ENCODE measurements at places on chromosomes 7 and 10. TPM values are rescaled to one million over a fixed set of nuclear protein-coding genes. Genes with fewer than 3 reads are reported as not detected.

DNA sequence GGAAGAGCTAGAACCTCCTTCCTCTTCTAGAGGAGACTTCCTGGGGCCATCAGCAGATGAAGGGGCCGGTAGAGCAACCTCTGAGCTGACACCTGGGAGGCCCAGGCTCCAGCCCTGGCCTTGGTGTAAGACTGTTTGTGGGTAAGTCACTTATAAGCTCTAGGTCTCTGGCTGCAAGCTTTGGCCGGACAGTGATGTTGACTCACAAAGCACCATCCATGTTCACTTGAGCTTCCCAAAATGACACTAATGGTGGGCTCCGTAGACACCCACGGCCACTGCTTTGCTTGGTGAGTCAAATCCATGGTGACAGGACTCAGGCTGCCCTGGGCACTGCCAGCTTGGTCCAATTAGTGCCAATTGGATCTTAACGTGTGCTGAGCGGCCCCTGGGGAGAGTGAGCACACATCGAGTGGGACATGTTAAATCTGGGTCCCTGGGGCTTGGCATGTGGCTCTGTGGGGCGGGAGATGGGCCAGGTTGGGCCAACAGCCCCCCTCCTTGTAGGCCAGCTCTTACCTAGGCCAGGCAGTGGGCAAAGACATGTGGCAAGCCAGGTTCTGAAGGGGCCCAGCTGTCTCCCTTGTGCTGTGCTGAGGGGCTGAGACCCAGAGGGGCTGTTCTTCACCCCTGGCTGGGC lies 16.7 kb downstream of the NEURL1 start:
- DNase-seq = no peak
- H3K36me3 ChIP-seq = no peaks in the 10 kb centered on the region
- no peak overlapping the region for H3K27ac ChIP-seq
- H3K4me1 ChIP-seq = no peaks in the 10 kb centered on the region

- no peak for DNase-seq
- no peak overlapping the region for H3K27ac ChIP-seq
- H3K36me3 ChIP-seq = peaks cover 74% of the 10 kb centered on the region
Observed at GRCh38 chr10:124409696-124410095, 9.0 kb downstream of the OAT start.

GRCh38 chr10:73965890-73966768 lies 31.8 kb upstream of the VCL start:
- no peaks in the 10 kb centered on the region for H3K4me1 ChIP-seq
- no peaks in the 10 kb centered on the region for H3K27me3 ChIP-seq
- no peak overlapping the region for H3K4me3 ChIP-seq
- H3K27ac ChIP-seq = peak overlapping the region; percentile 94

- H3K27me3 ChIP-seq = no peaks in the 10 kb centered on the region
- no peaks in the 10 kb centered on the region for H3K36me3 ChIP-seq
- H3K27ac ChIP-seq = no peak overlapping the region
- no peak overlapping the region for H3K4me3 ChIP-seq
- DNase-seq = no peak
- H3K4me1 ChIP-seq = no peaks in the 10 kb centered on the region
Observed at GRCh38 chr10:82910301-82910700, 1035.3 kb downstream of the NRG3 start.

DNA sequence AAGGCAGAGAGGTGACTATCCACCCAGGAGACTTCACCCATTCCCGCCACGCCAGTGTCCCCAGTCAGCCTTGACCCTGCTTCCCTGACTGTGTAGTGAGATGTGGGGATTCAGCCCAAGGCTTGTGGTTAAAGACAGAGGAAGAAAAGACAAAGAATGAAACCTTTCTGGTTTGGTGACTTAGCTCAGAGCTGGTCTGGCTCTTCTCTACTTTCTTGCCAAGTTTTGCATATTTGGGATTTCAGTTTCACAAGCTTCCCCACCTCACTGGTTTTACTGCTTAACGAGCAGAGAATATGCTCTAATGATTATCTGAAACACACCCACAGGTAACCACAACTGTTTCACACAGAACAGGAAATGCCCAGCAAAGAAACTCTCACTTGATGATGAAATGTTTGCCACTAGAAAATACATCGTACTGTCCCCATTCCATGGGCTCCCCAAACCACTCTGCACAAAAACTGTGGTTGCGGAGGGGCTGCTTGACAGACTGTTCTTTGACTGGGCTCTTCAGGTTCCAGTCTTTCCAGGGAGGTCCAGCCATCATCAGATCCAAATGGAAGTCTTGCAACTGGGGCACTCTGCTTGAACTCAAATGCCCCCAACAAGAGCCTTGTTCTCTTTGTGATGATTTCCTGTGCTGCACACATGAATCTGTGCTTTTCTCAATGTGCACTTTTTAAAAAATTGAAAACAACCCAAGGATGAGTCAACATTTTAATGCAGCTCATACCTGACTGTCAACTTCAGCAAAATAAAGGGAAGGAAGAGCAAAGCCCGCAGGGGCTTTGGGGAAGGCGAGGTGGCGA lies 95.5 kb downstream of the CTBP2 start:
- no peak overlapping the region for H3K4me3 ChIP-seq
- H3K27me3 ChIP-seq = no peaks in the 10 kb centered on the region
- no peaks in the 10 kb centered on the region for H3K36me3 ChIP-seq
- no peak for DNase-seq
- H3K27ac ChIP-seq = peak overlapping the region; percentile 96

The SPDYE3 gene
- not detected for total RNA-seq

The NEBL gene
- 1.1 TPM for total RNA-seq
